Anterior cingulate cortex (tissue), 58 donors: ENCODE measurements at places on chromosomes 3 and 15.

GRCh38 chr3:42795621-42796181 lies 8.6 kb downstream of the HIGD1A start:
- no peak for DNase-seq

- DNase-seq = no peak
Observed at GRCh38 chr3:128062033-128062745, 10.0 kb downstream of the SEC61A1 start.

DNA sequence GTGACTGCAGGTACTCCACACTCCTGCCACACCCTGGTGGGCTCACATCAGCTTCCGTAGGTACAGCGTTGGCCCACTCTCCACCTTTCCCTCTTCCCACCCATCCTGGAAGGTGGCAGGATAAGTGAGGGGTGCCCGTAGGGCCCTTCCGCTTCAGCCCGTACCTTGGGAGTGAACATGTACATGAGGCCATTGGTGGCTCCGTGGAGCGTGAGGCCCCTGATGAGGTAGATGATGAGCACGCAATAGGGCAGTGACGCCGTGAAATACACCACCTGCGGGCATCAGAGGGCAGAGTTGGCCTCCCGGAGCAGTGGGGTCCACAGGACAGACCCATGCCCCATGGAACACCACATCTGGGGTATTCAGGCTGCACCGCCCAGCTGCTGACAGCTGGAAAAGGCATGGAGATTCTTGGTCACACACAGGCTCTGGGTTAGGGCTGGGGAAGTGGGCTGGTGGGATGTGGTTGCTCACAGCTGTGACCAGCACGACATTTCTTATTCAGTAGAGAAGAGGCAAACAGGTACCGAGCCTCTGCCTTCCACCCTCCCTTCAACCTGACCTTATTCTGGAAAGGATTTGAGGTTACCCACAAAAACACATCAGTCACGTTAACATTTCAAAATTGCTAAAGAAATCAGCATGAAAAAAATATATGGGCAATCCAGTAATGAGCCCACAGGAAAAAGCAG lies 23.8 kb downstream of the SLC6A20 start:
- DNase-seq = no peak

DNA sequence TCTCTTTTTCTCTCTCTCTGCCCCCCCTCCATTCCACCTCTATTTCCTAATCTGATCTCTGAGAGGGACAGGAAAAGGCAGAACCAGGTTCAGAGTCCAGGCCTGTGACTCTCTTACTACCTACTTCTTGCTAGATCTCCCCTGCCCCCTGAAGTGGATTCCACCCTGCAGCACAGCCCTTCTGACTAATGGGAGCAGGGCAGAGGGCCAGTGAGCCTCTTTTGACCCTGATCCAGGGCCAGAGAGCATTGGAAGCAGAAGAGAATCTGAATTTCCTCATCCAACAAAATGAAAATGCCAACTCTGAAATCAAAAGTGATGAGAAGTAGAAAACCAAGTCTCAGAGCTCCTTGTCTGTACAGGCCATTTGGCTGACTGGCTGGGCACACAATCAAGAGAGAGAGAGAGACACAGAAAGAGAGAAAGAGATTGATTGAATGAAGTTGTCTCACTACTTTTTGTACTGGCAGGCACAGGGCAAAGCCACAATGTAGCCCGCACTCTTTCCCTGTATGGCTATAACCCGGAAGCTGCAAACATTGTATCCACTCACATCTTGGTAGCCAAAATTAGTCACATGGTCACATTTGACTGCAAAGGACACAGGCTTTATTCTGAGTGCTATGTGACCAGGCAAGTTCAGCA lies 31.6 kb upstream of the GLCE start:
- no peak for DNase-seq

- no peak for DNase-seq
Observed at GRCh38 chr3:63872135-63872924, 8.7 kb downstream of the ATXN7 start.

DNA sequence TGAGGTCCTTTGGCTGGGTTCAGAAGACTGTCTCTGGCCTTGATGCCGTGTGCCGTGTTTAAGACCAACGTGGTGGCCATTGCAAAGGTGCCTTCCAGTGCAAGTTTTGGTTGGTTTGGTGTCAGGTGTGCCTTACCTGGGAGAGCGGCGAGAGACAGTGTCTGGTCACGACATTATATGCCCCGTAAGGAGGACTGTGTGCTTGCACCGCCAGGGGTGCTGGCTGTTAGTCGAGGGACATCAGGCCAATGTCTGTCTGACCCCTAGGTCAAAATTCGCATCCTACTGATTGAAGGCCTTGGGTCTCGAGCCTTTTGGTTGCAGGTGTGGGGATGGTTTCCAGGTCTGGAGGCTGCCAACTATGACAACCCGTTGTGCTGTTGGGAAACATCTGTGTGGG lies 111.9 kb downstream of the SNRPN start:
- no peak for DNase-seq

DNA sequence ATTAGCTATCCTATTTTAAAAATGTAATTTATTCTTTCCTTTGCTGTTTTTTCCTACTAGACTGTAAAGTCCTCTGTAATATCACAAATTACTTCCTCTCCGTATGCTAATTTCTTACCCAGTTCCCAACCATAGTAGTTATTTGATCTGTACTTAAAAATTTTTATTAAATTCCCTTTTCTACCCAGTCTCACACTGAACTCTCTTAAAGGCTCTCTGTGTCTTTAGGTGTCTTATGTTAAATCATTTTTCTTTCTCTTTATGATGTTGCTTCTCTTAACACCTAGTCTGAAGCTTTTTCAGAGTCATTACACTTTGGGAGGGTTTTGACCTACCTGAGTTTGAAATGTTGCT lies 378.6 kb downstream of the NSUN3 start:
- DNase-seq = no peak

- no peak for DNase-seq
Observed at GRCh38 chr3:114213292-114213626, 24.1 kb downstream of the ZNF80 start.

DNA sequence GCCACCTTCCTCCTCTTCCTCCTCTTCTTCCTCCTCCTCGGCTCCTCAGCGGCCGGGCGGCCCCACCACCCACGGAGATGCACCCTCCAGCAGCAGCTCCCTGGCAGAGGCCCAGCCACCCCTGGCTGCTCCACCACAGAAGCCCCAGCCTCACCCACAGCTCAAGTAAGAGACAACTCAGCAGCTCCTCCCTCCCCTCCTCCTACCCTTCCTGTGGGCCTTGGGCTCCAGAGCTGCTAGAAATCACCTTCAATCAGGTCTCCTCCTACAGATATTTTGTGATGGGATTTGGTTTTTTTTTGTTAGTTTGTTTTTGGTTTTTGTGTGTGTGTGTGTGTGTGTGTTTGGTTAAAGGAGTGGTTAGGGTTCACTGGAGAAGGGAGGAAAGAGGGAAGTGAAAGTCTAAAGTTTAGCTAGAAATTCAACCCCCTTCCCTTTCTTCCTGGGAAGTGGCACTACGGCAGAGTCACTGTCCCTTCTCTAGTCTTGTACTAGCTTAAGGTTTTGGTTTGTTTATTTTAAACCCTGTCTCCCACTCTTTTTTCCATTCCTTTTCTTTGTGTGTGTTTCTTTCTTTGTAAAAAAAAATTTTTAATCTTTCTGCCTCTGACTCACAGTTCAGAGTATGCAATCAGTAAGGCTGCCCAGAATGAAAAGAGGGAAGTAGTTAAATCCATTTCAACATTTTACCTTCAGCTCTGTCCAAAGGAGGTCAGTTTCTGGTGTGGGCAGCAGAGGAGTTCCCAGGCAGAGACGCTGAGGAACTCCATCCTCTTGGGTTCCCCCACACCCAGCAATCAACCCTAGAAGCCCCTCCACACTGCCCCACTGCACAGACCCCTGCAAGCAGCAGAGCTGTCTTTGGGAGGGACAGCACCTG lies 29.0 kb upstream of the TIMP4 start:
- DNase-seq = no peak

DNA sequence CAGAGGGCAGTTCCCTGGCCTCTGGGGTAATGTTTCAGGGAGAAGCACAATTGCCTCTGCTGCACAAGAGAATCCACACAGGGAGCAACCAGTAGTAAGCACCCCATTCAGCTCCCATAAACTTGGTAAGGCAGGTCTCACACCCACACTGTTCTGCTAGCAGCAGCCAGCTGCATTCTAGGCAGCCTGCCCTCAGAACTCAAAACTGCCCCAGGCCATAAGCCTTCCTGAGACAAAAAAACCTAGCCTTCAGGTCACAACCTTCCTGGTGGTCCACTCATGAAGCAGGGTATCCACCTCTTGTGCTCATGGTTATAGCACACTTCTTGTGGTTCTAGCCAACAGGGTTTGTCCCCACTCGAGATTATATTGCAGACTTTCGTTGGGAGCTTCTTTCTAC lies 33.7 kb upstream of the ABI3BP start:
- no peak for DNase-seq

DNA sequence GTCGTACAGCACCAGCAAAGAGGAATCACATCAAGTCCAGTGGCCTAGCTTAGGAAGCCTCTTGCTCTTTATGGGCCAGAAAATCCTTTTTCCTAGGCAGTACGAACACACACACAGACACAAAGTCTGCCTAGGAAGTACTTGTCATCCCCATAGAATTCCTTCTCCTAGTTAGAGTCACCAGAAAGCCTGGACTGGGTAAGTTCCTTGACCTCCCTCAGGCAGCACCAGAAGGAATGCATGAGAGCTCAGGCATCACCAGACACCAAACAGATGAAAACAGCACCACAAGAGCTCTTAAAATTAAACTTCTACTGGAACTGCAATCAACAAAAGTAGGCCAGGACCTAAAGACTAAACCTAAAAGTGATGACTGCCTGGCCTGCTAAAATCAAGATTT lies 192.9 kb upstream of the CCDC54 start:
- DNase-seq = no peak
